ENCODE measurements at places on chromosomes 3 and 15.

DNA sequence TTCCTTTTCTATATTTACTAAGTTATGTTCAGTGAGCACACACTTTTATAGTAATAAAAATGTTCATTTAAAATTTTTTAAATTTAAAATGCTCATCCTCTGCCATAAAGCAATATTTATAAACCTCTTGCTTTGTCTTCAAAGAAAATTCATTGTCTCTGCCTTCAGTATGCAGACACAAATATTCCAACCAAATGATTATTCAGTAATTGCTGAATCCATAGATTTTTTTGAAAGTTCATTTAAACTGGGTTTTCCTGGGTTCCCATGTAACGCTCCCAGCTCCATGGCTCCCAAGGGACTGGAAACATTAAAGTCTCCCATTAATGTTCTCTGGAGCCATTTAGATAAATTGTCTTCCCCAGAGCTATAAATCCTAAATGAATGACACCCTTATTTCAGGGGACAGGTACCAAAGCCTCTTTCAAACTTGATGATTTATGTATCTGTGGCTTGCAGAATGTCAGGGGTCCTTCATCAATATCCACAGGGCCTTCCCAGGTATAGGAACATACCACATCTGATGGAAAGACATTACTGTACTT, 15.2 kb upstream of the GLCE start:
- no peak for DNase-seq

- DNase-seq, result no peak
Observed at GRCh38 chr15:58352026-58352929, 79.5 kb upstream of the LIPC start.

GRCh38 chr3:105747696-105748095, 121.1 kb downstream of the CBLB start:
- DNase-seq, result no peak

- no peak for DNase-seq
Observed at GRCh38 chr15:62656071-62656470, 386.5 kb upstream of the TPM1 start.

DNA sequence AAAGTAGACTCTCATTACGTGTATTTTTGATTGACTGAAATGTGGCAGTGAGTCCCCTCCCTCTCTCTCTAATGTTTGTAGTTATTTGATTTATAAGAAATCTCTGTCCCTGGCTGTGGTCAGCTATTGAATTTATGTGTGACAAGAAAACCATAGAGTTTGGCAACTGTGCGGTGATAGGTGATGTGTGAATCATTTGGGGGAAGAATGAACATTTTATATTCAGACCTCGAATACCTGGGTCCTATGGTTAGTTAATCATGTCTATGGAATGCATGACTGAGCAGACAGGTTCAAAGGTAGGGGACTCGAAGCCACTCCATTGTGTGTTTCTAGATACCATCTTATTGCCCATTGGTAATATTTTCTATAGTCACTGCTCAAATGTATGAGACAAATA, 712.1 kb downstream of the MECOM start:
- DNase-seq, result no peak

DNA sequence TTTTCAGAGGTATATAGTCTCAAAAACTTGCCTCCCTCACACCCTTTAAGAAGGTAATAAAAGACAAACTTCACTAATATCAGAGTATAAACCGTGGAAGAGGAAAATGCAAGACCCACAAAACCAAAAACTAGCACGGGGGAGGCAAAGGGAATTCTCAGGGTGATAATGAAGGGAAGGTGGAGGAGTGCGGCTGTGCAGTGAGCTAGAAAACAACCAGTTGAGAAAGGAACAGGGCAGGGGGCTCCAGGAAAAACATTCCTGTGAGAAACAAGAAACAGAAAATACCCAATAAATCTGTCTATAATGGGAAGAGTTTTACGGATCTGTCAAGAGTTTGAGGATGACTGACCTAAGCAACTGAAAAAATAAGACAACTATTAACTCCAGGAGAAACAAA, 31.6 kb downstream of the TAMM41 start:
- no peak for DNase-seq

GRCh38 chr3:83655083-83655482, 1303.7 kb upstream of the CADM2 start:
- DNase-seq, result no peak

DNA sequence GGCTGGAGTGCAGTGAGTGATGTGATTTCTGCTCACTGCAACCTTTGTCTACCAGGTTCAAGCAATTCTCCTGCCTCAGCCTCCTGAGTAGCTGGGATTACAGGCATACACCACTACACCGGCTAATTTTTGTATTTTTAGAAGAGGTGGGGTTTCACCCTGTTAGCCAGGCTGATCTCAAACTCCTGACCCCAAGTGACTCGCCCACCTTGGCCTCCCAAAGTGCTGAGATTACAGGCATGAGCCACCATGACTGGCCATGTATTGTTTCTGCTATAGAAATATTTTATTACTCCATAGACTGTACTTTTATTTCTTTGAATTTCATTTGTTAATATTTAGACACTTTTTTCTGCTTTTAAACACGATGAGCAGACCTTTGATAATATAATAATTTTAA, 60.4 kb downstream of the GTF2E1 start:
- no peak for DNase-seq

DNA sequence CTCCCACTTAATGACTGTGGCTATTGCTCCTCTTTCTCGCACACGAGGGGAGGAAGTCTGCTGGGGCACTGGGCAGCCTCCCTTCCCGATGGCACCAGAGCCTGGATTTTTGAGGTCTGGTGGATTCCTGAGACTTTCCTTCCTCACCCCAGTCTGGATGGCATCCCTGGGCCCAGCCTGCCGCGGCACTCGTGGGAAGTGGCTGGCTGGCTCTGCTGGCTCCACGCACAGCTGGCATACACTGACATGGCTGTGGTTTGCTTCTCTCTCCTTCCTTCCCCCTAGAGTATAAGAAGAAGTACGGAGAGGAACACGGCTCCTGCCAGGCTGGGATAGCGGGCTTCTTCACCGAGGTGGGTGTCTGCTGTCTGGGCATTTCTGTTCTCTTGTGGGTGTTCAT, 319.8 kb upstream of the LRRFIP2 start:
- DNase-seq, result peak; percentile 39

- DNase-seq, result no peak
Observed at GRCh38 chr3:69142090-69142489, 19.7 kb upstream of the LMOD3 start.

GRCh38 chr15:64571857-64572291, 111.5 kb downstream of the ZNF609 start:
- DNase-seq, result peak; percentile 83

DNA sequence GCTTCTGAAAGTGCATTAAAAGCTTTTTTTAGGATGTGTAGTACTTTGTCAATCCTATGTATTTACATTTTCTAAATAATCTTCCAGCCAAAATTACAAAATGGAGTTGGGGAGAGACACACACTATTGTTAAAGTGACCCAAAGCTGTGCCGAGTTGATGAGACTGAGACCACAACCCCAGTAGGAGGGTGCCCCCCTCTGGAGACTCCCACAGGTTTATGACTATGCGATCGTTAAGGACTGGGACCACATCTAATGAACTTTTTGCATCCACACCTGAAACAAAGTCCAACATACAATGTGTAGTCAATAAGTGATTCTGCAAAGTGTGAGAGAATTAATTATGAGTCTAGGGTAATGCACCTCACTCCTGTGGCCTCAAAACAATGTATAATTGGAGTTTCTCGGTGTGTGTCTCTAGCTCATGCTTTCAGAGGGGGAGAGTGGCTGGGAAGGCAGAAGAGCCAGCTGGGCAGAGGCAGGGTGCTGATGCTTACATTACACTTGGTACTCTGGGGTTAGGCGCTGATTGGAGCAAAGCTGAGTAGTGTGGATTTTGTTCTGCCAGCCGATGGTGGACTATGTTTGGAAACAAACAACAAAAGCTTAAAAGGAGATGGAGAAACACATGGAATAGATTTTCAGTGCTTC, 102.8 kb downstream of the KCNH8 start:
- no peak for DNase-seq

- no peak for DNase-seq
Observed at GRCh38 chr3:45188719-45189659, 37.1 kb downstream of the TMEM158 start.

GRCh38 chr15:74726774-74727164, 1.4 kb upstream of the CYP1A1 start:
- DNase-seq, result no peak

- DNase-seq, result peak; percentile 74
Observed at GRCh38 chr3:51389423-51390183, 1.5 kb upstream of the RBM15B start.

DNA sequence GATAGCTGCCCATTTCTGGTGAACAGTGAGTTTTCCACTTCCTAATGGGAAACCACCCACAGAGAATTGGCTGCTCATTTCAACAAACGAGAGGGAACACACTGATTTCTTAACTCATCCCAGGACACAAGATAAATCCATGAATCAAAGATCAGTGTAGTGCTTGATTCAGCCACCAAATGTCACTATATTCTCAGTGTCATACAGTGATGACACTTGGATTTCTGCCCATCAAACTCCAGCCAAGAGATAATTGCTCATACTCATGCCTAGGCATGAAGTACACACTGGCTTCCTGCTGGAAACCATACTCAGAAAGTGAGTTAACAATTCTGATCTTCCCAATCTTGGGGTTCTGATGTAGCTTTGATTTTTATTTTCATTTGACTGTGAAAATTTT, 35.4 kb upstream of the GRM7 start:
- DNase-seq, result no peak

GRCh38 chr15:91670108-91670507, 183.4 kb upstream of the SLCO3A1 start:
- no peak for DNase-seq

GRCh38 chr3:129518038-129518561, 10.3 kb upstream of the RHO start:
- no peak for DNase-seq

- peak; percentile 77 for DNase-seq
Observed at GRCh38 chr15:70763120-70763949, at the start of gene UACA. Gene UACA, minus strand, starts transcription at chr15:70763558. Its CDS starts 151 bp downstream, at chr15:70763407.

DNA sequence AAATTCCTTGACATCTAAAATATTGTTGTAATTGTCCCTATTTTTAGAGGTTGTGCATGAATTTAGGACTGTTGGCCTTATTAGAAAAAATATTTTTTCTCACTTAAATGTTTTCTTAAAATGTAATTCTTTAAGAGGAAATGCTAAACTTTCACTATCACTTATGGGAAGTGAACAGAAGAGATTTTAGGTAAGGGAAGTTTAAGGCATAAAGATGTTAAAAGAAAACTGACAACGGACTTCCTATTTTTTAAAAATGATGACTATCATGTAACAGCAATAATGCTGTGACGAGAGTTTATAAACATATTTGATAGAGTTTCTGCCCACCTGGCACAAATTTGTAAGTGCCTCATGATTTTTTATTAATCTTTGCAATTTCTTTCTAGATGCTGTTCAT, 3.1 kb downstream of the C3orf38 start:
- peak; percentile 6 for DNase-seq
